Trophoblast cell (in vitro differentiated cells and primary cell): ENCODE measurements at places on chromosomes 12 and 14.

GRCh38 chr14:92160619-92161018 lies 38.9 kb downstream of the CPSF2 start:
- peak; percentile 5 for DNase-seq

- DNase-seq: peak; percentile 90
These were observed 81.3 kb upstream of the BTG1 start for GRCh38 chr12:92226961-92227360.

DNA sequence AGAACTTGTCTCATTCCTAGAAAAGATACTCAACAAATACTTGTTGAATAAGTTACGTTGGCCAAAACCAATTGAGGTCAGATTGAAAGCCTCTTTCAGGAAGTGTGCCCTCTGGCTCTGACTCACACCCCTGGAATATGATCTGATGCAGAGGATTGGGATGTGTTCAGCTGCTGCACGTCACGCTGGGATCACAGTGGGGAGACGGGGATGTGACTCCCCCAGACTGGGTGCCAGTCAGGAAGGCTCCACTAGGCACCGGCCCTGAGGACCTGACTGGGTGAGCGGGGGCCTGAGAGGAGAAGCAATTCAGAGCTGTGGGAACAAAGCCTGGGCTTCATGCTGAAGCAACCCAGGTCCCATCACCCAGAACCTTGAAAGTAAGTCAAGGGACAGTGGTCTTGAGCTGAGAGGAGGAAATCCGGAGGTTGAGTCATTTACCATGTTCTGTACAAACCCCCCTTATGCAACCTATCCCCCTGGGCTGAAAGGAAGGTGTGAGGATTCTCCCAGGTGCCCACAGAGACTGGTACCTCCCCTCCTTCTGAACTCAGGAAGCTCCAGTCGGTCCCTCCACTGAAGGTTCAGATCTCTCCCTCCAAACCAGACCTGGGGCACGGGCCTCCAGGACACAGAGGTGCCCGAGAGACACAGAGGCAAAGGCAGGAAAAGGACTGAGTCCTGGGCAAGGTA lies 3.9 kb downstream of the CEBPE start:
- peak; percentile 28 for DNase-seq

DNA sequence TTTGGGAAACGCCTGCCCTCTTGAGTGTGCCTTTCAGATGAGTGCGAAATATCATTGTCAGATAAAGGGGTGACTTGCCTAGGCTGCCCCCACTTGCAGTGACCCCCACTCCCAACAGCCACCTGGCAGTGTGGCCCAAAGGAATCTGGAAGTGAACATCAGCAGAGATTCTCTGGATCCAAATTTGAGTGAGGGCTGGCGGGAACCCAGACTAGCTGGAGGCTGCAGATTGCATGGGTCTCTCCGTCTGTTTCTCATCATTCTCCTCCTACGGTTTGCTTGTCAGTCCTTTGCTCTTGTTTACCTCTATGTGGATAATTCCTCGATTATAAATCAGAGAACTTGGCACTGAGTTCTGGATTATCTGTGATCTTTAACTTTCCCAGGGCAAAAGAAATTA lies 280.8 kb downstream of the ZFP36L1 start:
- DNase-seq: no peak

- no peak for DNase-seq
These were observed 404.5 kb downstream of the LRFN5 start for GRCh38 chr14:42011221-42011620.

DNA sequence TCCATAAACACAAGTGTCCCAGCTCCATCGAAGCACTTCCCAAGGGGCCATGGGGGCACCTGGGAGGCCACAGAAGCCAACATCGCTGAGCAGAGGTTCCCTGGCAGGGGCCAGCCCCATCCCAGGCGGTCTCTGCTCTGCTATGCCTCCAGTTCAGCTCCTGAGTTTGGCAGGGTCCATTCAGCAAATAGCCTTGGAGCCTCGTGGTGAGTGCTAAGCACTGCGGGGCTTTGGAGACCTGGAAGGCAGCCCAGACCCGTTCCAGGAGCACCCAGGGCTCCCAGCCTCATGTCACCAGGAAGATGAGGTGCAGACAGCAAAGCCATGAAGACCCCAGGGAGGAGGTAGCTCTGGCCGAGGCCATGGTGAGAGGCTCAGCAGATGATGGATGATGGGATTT lies 109.5 kb downstream of the LGMN start:
- no peak for DNase-seq

- DNase-seq: no peak
These were observed 58.0 kb upstream of the FAM222A start for GRCh38 chr12:109655578-109655977.

GRCh38 chr12:49305762-49306510 lies 11.0 kb downstream of the PRPH start:
- no peak for DNase-seq

- no peak for DNase-seq
These were observed 554.2 kb downstream of the FLRT2 start for GRCh38 chr14:86084097-86084496.

DNA sequence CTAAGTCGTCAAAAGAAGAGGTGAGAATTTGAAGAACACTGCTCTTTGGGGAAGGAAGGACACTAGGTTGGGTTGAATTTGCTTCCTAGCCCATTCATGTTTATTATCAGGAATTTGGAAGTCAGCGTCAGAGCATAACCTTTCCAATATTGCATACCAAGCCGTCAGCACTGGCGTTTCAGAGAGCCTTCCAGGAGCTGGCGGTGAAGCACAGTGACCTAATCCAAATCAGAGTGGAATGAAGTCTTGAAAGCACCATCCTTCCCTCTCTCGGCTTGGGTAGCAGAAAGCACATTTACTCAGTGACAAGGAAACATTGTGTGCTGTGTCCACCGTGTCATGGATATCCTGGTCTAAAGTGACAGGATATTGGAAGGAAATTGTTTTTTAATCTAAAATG lies 240.3 kb upstream of the PELI2 start:
- peak; percentile 4 for DNase-seq

DNA sequence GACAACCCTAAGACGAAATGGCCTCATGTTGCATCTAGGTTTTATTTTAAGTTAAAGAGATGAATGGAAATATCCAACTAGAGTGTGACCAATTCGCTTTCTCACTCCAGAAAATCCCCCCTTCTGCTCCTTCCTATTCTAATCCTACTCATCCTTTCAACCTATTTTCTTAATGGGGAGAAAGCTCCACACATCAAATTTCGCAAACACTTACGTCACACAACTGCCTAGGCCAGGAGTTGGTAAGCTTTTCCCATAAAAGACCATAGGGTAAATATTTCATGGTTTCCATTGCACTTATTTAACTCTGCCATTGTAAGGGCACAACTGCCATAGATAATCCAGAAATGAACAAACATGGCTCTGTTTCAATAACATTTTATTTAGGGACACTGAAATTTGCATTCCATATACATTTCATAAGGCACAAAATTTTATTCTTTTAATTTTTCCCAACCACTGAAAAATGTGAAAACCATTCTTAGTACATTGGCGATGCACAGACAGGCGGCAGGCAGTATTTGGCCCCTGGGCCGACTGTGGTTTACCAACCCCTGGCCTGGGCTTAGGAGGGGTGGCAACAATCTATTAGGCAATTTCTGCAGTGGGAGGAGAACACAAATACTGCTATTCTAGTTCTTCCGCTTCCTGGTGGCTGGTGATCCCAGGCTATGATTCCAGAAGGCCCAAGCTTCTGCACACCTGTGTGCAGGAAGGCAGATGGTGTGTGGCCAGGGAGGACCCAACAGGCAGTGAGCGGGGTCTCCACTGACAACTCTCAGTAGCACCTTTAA lies 67.2 kb upstream of the FOXN3 start:
- DNase-seq: no peak

GRCh38 chr12:643475-644302 lies 19.6 kb downstream of the NINJ2 start:
- no peak for DNase-seq

DNA sequence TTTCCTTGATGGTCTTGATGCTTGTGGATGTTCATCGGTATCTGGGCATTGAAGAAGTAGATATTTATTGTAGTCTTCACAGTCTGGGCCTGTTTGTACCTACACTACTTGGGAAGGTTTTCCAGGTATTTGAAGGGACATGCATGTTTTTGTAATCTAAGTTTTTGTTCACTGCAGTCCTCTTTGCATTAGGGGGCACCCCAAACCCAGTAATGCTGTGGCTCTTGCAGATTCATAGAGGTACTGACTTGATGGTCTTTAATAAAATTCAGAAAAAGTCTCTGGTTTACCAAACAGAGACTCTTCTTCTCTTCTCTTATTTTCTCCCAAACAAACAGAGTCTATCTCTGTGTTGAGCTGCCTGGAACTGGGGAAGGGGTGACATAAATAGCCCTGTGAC lies 150.9 kb upstream of the SLC16A7 start:
- DNase-seq: no peak

DNA sequence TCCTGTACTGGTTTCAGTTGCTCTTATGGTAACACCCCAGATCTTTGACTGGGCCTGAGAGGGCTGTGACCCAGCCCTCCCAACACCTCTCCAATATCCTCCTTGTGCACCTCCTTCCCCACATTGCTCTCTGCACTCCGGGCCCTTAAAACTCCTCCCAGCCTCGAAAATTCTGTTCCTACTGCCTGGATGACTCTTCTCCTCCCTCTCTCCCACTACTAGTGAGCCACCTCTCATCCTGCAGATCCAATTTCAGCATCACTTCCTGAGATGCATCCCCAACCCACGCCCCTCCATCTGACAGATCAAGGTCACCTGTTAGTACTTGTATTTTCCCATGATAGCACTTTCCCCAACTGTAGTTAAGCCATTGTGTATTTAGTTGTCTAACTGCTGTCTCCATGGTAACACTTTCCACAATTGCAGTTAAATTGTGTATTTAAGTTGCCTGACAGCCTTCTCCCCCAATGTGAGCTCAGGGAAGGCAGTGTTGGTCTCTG lies 11.5 kb upstream of the NT5DC3 start:
- DNase-seq: no peak

GRCh38 chr12:71128191-71128788 lies 29.5 kb downstream of the TSPAN8 start:
- DNase-seq: no peak

- DNase-seq: no peak
These were observed 59.3 kb upstream of the VASH1 start for GRCh38 chr14:76701981-76702380.
